Naive B cell (primary cell): ENCODE measurements at places on chromosomes 4 and X.

GRCh38 chr4:145565328-145565727 is 53.9 kb upstream of the MMAA start:
- DNase-seq: no peak
- H3K27ac ChIP-seq: no peak overlapping the region
- H3K27me3 ChIP-seq: peaks cover 32% of the 10 kb centered on the region
- H3K36me3 ChIP-seq: peaks cover 9% of the 10 kb centered on the region
- no peaks in the 10 kb centered on the region for H3K4me1 ChIP-seq

DNA sequence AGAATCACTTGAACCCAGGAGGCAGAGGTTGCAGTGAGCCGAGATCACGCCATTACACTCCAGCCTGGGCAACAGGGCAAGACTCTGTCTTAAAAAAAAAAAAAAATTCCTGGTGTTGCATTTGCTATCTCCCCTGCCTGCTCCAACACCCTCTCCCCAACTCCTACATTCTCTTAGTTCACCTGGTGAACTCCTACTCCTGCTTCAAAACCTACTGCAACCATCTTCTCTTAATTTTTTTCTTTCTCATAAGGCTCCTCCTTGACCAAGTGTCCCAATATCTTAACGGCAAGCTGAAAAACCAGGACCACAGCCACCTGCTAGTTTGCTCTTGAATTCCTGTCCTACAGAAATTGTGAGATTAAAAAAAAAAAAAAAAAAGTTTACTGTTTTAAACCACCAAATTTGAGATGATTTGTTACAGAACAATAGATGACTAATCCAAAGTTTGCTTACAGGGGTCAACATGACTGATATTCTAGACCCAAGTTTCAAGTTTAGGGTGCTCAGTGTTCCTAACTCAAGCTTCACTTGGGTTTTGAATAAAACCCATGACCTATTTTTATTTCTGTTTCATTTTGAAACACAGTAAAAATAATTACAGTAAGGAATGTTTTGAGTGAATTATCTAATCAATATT is 13.1 kb upstream of the ANXA5 start:
- H3K27me3 ChIP-seq: peaks cover 74% of the 10 kb centered on the region
- H3K4me3 ChIP-seq: no peak overlapping the region
- no peak for DNase-seq
- no peak overlapping the region for H3K27ac ChIP-seq
- H3K4me1 ChIP-seq: peaks cover 5% of the 10 kb centered on the region
- H3K36me3 ChIP-seq: peaks cover 7% of the 10 kb centered on the region

DNA sequence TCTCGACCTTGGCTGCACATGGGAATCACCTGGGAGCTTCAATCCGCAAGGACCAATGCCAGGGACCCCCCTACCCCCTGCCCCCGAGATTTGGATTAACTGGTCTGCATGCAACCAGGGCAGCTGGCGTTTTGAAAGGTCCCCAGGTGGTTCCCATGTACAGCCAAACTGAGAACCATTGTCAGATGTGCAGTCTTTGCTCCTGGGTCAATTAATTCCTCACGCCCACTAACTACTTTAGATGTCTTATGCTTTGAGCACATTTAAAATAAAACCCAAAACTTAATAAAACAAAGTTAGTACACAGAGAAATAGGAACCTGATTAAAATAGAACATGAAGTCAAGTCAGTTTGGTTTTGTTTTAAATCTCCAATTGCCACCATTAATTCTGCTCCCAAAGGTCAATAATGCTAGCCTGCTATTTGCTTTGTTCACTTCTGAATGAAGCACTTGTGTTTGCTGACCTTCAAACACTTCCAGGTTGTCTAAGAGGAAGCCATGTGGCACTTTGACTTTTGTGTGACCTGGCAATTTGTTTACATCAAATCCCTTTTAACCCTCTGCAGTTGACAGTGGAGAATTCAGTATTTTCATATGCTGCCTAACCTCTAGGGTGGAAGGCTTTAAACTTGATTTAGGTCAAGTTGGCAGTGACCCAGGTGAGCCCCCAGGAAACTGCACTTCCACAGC is 27.2 kb upstream of the TMSB4X start:
- peaks cover 64% of the 10 kb centered on the region for H3K4me1 ChIP-seq
- H3K27ac ChIP-seq: peak overlapping the region; percentile 99
- peak overlapping the region; percentile 49 for H3K4me3 ChIP-seq
- no peaks in the 10 kb centered on the region for H3K36me3 ChIP-seq
- peaks cover 23% of the 10 kb centered on the region for H3K27me3 ChIP-seq
- no peak for DNase-seq

DNA sequence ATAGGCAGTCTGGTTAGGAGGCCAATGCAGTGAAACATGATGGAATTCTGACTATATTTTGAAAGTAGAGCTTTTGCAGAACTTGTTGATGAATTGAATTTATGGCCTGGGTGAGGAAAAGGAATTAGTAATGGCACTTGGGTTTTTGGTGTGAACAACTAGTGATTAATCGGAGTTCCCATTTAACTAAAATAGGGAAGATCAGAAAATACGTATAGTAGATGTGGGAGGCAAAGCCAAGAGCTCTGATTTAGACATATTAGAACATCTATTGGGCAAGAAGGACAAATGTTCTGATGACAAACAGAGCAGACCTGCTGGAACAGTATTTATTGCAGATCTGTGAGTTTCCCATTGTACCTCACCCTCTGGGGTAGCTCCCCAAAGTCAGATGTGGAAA is 12.3 kb upstream of the NDP start:
- no peak overlapping the region for H3K27ac ChIP-seq
- no peaks in the 10 kb centered on the region for H3K4me1 ChIP-seq
- H3K4me3 ChIP-seq: no peak overlapping the region
- H3K36me3 ChIP-seq: no peaks in the 10 kb centered on the region
- no peak for DNase-seq

DNA sequence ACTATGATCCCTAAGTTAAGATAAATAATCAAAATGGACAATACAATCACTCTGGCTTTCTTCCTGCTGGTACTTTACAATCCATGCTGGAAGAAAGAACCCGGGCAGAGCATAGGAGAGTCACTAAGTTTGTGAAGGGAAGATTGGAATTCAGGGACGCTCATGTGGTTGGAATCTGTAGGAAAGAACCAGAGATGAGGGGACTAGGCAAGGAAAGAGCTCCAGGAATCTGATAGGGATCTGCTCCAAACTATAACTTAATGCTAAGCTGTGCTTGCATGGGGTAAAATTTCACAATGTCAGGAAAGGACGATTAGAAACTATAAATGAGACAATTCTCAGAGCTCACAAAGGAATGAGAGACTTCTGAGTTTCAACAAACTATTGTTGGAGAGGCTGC is 167.5 kb downstream of the ADGRA3 start:
- DNase-seq: no peak
- H3K4me1 ChIP-seq: no peaks in the 10 kb centered on the region
- no peak overlapping the region for H3K4me3 ChIP-seq
- no peaks in the 10 kb centered on the region for H3K27me3 ChIP-seq
- no peaks in the 10 kb centered on the region for H3K36me3 ChIP-seq
- H3K27ac ChIP-seq: no peak overlapping the region

DNA sequence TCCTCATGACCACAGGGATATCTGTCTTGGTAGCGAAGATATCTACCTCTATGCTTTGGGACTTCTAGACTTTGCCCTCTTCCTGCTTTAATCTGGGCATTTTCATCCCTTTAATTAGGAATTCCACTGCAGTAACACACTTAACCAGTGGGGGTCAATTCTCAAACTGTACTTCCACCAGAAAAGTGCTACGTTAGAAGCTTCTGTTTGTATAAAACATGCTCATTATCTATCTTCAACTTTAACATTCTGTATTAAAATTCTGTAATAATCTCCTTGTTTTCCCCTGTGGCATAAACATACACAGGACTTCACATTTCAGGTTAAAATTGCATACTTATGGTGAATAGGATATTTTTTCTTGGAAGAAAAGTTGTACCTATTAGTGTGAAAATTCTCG is 105.6 kb downstream of the AMMECR1 start:
- H3K36me3 ChIP-seq: no peaks in the 10 kb centered on the region
- no peak for DNase-seq
- H3K27me3 ChIP-seq: no peaks in the 10 kb centered on the region
- no peak overlapping the region for H3K4me3 ChIP-seq

- H3K4me1 ChIP-seq: peaks cover 1% of the 10 kb centered on the region
- no peak overlapping the region for H3K27ac ChIP-seq
- no peak for DNase-seq
- no peaks in the 10 kb centered on the region for H3K27me3 ChIP-seq
- peaks cover 9% of the 10 kb centered on the region for H3K36me3 ChIP-seq
- no peak overlapping the region for H3K4me3 ChIP-seq
Observed at GRCh38 chr4:169601016-169601771, 11.2 kb downstream of the NEK1 start.

- H3K27ac ChIP-seq: peak overlapping the region; percentile 36
- H3K4me3 ChIP-seq: no peak overlapping the region
- H3K27me3 ChIP-seq: no peaks in the 10 kb centered on the region
- H3K4me1 ChIP-seq: peaks cover 29% of the 10 kb centered on the region
- no peaks in the 10 kb centered on the region for H3K36me3 ChIP-seq
Observed at GRCh38 chr4:83272900-83273299, 11.7 kb downstream of the COQ2 start.

GRCh38 chr4:87547016-87547708 is 18.0 kb upstream of the SPARCL1 start:
- no peak for DNase-seq
- peaks cover 8% of the 10 kb centered on the region for H3K27me3 ChIP-seq
- no peak overlapping the region for H3K27ac ChIP-seq
- H3K4me1 ChIP-seq: no peaks in the 10 kb centered on the region
- H3K4me3 ChIP-seq: no peak overlapping the region

DNA sequence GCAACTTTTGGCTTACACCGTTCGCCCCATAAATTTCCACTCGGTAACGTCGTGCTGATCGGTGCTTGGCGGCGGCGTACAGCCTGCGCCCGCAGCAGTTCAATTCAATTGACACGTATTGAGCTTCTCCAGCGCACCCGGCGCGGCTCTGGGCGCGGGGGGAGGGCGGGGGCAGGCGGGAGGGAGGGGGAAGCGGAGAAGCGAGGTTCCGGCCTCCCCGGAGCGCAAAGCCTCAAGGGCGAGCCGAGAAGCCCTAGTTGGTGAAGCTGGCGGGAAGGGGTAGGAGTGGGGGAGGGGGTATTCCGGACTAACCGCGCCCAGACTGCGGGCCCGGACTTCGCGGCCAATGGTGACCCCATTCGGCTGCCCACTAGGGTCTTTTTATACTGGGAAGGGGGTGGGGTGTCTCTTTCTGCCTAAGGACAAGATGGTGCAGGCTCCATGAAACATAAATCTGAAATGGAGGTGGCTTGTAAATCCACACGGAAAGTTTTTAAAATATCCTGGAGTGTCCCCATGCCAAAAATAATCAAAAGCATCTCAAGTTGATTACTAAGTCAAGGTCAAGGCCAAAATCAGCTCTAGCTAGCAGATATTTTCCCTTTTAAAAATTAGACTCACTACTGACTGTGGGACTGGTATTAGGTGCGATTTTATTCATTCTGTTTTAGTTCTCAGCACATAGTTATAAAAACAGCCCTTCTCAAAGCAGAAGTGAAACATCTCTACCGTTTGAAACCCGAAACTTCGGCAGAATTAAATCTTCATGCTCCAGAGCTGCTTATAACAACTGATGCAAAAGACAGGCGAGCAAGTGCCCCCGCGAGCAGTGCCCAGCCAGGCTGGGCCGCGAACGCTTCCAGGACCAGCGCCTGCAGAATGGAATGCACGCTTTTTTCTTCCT is 1.5 kb upstream of the BCOR start:
- H3K4me1 ChIP-seq: peaks cover 14% of the 10 kb centered on the region
- peak overlapping the region; percentile 92 for H3K4me3 ChIP-seq
- no peaks in the 10 kb centered on the region for H3K36me3 ChIP-seq
- peak overlapping the region; percentile 96 for H3K27ac ChIP-seq

GRCh38 chrX:47515941-47516665 is 33.1 kb upstream of the ZNF41 start:
- peaks cover 22% of the 10 kb centered on the region for H3K4me1 ChIP-seq
- peaks cover 8% of the 10 kb centered on the region for H3K27me3 ChIP-seq
- no peak overlapping the region for H3K27ac ChIP-seq
- peaks cover 5% of the 10 kb centered on the region for H3K36me3 ChIP-seq
- no peak for DNase-seq
- no peak overlapping the region for H3K4me3 ChIP-seq

DNA sequence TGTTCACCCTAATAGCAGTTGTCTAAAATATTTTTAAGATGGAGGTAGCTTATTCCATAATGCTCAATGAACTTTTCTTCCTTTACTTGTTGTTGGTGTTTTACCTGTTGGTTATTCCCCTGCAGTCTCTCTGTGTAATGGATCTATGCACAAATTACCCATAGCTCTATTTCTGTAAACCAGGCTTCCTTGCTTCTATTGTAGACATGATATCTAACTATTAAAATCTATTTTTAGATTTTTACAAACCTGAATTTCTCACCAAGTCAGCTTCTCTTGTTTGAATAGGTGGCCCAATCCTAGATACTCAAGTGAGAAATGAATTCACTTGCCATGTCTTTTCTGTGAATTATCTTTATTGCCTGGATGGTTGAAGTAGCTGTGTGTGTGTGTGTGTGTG is 24.8 kb downstream of the BMP2K start:
- H3K27me3 ChIP-seq: no peaks in the 10 kb centered on the region
- H3K27ac ChIP-seq: no peak overlapping the region

DNA sequence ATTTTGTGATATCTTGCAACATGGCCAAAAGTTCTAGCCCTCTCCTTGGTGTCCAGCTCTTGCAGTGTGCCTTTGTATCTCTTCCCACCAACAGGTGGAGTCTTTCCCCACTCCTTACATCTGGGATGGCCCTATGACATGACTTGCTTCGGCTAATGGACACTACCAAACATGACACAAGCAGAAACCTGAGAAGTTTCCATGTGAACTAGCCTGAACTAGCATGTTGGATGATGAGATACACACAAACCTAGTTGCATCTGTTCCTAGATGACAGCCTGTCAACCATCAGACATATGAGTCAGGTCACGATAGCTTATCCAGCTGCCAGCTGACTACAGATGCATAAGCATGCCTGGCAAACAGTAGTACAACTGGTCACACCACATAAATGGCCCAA is 207.5 kb upstream of the FTHL17 start:
- no peak for DNase-seq
- no peak overlapping the region for H3K4me3 ChIP-seq
- H3K36me3 ChIP-seq: no peaks in the 10 kb centered on the region

- no peaks in the 10 kb centered on the region for H3K4me1 ChIP-seq
- no peaks in the 10 kb centered on the region for H3K27me3 ChIP-seq
- DNase-seq: no peak
- H3K36me3 ChIP-seq: no peaks in the 10 kb centered on the region
- H3K27ac ChIP-seq: no peak overlapping the region
- H3K4me3 ChIP-seq: no peak overlapping the region
Observed at GRCh38 chr4:28211676-28212470, 1351.2 kb downstream of the STIM2 start.

DNA sequence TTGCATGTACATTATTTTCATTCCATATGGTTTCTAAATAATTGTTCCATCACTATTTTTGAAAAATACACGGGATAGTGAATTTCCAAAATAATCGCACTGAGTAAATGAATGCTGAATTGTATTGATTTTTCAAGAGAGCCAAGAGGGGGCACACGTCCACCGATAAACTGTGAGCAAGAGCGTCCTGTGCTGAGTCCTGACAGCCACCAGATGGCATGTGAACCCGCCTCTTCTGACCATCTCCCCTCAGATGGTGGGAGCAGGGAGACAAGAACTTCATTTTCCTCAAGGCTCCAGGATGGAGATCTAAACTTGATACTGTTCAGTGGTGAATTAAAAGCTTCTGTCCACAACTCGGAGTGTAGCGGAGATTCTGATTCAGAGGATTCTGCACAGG is 30.6 kb upstream of the IL9R start:
- peaks cover 5% of the 10 kb centered on the region for H3K36me3 ChIP-seq
- no peaks in the 10 kb centered on the region for H3K27me3 ChIP-seq
- H3K4me3 ChIP-seq: no peak overlapping the region
- peak; percentile 18 for DNase-seq
- peaks cover 4% of the 10 kb centered on the region for H3K4me1 ChIP-seq
- H3K27ac ChIP-seq: no peak overlapping the region

- H3K4me1 ChIP-seq: no peaks in the 10 kb centered on the region
- H3K27me3 ChIP-seq: no peaks in the 10 kb centered on the region
- no peaks in the 10 kb centered on the region for H3K36me3 ChIP-seq
- no peak overlapping the region for H3K27ac ChIP-seq
Observed at GRCh38 chrX:42524379-42524778, 253.6 kb downstream of the PPP1R2C start.
